ENCODE measurements at places on chromosomes 12 and 14.

- DNase-seq, result no peak
These were observed 116.6 kb downstream of the BCL11B start for GRCh38 chr14:99155173-99156089.

GRCh38 chr12:21839776-21840175 is 65.3 kb upstream of the KCNJ8 start:
- DNase-seq, result no peak

GRCh38 chr12:43973993-43974392 is 138.1 kb downstream of the TMEM117 start:
- no peak for DNase-seq

- DNase-seq, result no peak
These were observed 30.3 kb downstream of the TTC7B start for GRCh38 chr14:90785876-90786450.

DNA sequence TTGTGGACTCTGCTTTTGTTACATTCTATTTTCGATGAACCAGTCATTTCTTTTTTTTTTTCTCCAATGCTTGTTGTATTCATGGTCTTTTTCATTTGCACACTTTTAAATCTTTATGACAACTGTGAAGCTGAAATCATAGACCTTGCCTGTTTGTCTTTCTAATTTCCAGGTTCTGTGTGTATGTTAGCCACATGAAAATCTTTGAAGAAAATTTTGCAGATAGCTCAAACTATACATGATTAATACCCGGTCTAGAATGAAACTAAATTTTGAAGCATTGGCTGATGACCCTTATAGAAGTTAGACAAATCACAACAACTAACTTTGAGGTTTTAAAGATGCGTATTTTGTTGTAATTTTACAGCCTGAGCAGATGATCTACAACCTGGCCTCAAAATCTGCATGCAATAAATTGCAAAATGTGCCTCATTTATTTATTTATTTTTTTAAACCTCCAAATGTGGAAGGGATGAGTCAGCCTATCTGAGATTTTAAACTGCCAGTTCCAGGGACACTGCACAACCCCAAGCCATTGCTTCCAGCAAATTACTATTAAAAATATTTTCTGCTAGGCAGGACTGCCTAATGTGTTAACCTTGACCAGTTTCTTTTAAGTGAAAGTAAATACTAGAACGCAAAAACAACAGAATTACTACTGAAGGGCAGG is 96.3 kb upstream of the NAV3 start:
- DNase-seq, result no peak
